Stimulated activated CD4-positive, alpha-beta T cell treated with anti-CD3 and anti-CD28 coated beads, Interleukin-15, amount 100 ng/mL, for 24 hours (primary cell): ENCODE measurements at places on chromosomes 2 and 18.

DNA sequence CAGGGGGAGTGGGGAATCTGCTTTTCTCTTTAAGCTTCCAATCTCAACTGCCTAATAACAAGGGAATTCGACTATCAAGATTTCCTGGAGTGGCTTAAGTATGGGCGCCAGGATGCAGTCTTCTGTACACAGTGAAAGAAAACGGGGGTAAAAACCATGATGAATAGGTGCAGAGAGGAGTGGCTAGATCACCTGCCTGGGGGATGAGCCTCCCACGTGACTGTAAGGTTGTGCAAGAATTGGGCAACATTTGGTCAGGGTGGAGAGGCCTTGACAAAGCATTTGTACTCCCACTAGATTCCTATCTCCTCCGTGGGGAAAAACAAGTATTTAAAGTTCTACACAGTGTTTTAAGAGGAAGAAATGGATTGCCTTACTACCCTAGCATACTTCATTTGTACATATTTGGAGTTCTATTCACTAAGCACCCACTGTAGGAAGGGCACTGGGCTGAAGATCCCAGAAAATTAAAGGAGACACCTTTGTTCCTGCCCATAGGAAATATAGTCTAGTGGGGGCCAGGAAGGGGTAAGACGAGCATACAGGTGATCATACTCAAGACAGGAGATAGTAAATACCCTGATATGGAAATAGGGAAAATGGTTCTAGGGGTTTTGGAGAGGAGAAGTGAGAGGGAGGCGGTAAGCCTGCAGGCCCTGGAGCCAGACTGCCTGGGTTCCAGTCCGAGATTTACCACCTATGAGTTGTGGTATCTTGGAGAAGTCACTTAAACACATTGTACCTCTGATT lies 29.2 kb downstream of the EPAS1 start:
- DNase-seq, result no peak

DNA sequence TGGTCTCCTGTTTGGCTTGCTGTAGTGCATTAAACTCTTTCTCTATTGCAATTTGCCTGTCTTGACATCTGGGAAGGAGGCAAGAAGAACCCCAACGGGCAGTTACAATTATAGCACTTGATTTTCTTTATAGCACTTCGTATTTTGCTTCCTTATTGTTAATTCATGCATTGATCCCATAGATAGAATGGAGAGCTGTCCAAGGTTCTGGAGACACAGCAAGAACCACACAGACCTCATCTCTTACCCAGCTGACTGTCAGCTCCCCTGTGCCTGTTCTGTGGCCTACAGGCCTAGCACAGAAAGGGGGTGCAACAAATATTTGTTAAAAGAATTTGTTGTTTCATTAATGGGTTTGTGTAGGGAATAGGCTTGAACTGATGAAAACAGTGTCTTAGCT lies 194.3 kb downstream of the GALNT1 start:
- no peak for DNase-seq

DNA sequence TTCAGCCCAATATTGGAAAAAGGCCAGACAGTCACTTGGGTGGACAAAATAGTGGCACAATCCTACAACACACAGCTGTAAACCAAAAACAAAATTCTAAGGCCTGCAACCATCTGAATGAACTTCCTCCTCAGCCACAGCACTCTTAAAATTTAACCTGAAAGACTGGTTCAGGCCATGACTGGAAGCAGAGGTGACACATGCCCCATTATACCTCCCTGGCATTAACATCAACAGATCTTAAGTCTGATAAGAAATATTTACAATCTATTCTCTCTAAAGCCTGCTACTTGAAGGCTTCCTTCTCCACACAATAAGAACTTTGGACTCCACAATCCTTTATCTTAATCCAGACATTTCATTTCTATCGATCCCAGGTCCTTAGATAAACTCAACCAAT lies 192.4 kb upstream of the LRP1B start:
- no peak for DNase-seq

DNA sequence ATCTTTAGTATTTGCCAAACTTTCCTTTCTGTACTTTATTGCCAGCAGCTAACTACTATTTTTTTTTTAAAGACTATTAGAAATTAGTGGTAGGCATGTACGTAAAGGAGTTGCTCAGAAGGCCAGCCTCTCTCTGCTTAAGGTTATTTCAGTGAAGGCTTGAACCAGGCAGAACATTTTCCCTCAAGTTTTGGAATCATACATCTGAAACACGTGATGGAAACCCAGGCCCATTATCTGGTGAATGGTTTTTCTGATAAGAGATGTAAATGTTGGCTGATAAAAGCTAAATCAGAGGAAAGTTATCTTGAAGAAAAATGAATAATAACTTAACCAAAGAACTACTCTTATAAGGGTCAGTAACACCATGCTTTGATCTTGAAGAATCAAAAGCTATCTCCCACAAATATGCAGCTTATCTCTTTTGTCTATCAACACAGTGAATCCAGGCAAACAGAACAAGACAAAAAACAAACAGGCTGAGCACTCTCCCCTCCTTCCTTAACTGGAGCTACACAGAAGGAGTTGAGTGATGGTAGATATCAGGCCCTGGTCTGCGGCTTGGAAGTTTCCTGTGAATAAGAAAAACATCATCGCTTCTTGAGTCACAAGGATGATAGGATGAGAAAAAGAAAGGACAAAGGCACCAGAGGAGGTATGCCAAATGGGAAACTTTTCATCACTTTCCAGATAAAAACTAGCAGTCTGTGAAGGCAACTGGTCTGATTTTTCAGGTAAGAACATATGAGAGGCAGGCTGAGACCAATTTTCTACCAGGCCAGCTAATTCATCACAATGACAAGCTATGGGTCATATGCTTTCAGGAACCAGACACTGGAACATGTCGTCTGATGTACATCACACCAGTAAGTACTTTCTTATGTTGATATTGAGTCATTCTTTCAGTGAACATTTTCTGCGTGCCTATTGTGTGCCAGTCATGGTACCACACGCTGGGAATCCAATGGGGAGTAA lies 88.4 kb upstream of the STK17B start:
- DNase-seq, result peak; percentile 64

DNA sequence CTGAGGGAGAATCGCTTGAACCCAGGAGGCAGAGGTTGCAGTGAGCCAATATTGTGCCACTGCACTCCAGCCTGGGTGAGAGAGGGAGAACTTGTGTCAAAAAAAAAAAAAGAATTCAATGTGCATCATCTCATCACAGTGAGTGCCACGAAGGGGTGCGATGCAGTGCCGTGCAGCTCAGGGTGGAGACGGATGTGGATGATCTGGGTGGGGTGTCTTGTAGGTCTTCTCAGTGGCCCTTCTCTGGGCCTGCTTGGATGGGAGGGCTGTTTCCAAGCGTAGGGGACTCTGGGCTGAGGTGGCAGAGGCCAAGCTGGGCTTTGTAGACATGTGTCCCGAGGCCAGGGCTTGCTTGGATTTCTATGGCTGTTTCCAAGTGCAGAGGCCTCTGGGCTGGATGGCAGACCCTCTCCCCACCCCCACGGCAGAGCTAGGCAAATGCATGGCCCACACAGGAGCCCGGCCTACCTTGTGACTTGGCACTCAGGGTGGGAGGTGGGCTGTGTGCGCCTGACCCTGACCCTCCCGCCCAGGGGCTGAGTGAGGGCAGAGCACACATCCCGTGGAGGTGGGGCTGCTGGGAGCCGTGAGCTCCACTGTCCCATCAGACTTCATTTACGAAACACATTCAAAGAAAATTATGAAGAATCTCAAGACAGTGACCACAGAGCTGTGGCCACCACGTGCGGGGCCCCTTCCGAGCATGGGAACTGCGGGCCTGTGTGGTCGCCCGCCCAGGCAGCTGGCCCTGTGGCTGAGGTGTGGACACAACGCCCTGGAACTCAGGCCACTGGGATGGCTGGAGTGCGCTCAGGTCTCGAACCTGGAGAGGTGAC lies 76.4 kb downstream of the ASB1 start:
- DNase-seq, result no peak

DNA sequence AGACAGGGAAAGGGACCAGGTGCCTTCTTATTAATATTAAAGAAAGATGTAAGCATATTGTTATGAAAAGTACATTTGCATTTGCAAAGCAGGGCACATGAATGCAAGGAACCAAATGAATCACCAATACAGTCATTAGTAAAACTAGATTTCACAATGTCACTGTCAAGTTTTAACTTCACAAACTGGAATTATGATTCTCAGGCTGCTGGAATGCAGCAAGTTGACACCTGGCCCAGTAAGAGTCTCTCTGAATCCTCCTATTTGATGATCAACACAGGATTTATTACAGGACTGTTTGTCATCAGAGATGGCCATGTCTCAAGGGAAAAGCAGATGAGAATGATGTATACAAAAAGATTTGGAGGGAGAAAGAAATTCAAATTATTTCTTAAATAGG lies 72.9 kb upstream of the STK39 start:
- DNase-seq, result no peak

DNA sequence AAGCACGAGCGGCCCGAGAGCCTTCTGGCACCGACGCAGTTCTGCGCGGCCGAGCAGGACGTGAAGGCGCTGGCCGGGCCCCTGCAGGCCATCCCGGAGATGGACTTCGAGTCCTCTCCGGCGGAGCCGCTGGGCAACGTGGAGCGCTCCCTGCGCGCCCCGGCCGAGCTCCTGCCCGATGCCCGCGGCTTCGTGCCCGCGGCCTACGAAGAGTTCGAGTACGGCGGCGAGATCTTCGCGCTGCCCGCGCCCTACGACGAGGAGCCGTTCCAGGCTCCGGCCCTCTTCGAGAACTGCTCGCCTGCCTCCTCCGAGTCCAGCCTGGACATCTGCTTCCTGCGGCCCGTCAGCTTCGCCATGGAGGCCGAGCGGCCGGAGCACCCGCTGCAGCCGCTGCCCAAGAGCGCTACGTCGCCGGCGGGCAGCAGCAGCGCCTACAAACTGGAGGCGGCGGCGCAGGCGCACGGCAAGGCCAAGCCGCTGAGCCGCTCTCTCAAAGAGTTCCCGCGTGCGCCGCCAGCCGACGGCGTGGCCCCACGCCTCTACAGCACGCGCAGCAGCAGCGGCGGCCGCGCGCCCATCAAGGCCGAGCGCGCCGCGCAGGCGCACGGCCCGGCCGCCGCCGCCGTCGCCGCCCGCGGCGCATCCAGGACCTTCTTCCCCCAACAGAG lies 70.4 kb downstream of the ARHGEF33 start:
- DNase-seq, result peak; percentile 84

- DNase-seq, result no peak
These were observed 225.1 kb downstream of the TMEM182 start for GRCh38 chr2:102986826-102987490.

- DNase-seq, result peak; percentile 23
These were observed 28.3 kb downstream of the MYO7B start for GRCh38 chr2:127563458-127564428.

DNA sequence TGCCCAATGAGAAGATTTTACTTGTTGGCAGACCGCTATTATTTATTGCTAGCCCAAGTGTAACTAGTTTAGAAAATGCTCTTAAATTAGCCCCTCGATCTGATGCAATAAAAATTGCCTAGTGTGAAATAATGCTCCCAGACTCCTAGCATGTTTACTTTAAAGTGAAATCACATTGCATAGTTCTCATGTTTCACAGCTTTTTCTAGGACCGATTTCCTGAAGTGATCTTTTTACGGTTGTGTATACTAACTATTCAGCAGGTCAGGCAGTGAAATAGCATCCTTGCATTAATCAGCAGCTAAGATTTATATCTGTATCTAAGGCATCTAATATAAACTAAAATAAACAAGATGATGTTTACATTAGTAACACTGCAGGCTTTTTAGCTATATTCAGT lies 52.4 kb downstream of the PMS1 start:
- no peak for DNase-seq

GRCh38 chr2:241857572-241858121 lies 1.0 kb downstream of the PDCD1 start:
- peak; percentile 6 for DNase-seq

GRCh38 chr18:58850786-58851469 lies 13.7 kb upstream of the ZNF532 start:
- no peak for DNase-seq

DNA sequence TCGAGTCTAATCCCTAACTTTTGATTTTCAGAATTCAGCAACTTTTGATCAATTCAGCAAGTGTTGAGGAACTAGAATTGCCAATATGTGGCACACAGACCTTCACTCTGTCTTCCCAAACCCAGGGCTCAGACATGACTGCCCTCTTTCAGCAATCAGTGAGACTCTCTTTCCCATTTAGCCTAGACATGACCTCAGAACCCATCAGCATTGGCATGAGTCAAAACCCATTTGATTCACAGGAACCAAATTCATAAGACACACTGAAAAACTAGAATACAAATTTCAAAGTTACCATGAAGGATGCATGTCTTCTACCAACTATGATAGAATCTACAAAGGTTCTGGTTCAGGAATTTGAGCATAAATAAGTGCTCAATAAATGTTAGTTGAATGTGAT lies 113.6 kb upstream of the MAP3K20 start:
- no peak for DNase-seq

DNA sequence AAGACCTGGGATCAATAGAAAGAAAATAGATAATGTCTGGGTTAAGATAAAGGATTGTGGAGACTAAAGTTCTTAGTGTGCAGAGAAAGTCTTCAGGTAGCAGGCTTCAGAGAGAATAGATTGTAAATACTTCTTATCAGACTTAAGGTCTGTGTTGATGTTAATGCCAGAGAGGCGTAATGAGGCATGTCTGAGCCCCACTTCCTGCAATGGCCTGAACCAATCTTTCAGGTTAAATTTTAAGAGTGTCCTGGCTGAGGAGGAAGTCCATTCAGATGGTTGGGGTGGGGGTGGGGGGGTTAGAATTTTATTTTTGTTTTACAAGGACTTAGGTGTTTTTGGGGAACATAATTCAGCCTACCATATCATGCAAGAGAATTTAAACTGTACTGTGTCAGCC lies 129.5 kb downstream of the EVA1A start:
- no peak for DNase-seq

GRCh38 chr2:29733213-29733612 lies 188.2 kb downstream of the ALK start:
- no peak for DNase-seq

DNA sequence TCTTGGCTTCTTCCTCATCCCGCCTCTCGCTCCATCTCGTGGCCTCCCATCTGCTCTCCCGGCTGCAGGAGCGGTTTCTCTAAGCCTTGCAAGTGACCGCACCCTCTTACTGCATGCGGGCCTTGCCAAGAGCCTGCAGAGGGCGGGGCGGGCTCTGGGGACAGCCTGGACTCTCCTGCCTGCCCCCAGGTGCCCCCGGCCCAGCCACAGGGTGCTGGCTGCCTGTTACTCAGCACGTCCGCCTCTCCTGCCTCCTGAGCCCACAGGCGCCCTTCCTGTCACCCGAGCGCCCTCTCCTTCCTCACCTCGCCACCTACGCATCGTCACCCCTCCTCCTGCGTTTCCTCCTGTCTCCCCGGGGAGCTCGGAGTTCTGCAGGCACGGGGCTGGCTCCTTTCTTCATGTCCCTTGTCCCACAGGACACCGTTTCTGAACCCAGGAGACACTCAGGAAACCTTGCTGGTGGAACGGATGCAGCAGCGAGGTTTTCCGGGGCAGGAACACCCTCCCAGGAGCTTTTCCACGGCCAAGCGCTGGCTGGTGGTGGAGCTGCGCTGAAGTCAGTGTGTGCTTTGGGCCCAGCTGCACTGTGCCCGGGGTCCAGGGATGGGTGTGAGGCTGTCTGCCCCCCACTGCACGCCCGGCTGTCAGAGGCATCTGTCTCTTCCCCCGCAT lies 28.5 kb downstream of the HPCAL1 start:
- peak; percentile 90 for DNase-seq

- DNase-seq, result no peak
These were observed 35.2 kb downstream of the SRBD1 start for GRCh38 chr2:45575881-45576280.
